Stimulated activated naive CD4-positive, alpha-beta T cell (primary cell): ENCODE measurements at places on chromosomes 2 and 18.

- no peak for DNase-seq
Observed at GRCh38 chr2:168136392-168136977, 110.9 kb downstream of the STK39 start.

DNA sequence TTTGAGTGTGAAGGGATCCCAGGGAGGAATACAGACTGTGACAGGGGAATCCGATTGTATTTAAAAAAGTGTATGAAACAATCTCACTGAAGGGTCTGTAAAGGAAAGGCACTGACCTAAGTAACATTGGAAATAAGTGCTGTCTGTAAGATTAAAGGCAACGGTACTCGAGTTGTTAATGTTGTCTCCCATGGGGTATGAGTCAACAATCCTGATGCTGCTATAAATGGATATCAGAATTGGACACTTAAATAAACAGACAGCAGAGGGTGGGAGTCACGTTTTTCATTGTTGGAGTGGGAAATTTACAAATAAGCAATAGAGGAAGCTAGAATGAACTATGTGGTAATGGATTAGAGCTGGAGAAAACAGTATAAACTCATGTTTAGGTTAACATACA lies 452.4 kb upstream of the RGPD4 start:
- no peak for DNase-seq

- DNase-seq = no peak
Observed at GRCh38 chr18:24023185-24023814, 8.7 kb downstream of the TTC39C start.

GRCh38 chr2:122530814-122531213 lies 775.4 kb downstream of the TSN start:
- DNase-seq = no peak

DNA sequence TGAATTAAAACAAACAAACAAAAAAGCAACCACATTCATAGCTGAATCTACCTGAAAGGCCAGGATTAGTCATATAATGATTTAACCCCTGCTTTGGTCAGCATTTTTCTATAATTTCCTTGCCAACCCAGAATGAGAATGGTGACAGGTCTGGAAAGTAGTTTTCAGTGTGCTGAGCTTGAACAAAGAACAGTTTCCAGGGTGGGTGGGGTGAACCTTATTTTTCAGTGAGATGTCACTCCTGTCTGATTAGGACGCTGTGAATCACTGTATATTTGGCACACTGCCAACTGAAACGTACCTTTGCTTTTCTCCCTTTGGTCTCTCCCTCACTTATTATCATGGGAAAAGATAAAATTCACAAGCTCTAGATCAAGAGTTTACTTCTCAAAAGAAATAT lies 35.0 kb upstream of the DSC1 start:
- DNase-seq = no peak

DNA sequence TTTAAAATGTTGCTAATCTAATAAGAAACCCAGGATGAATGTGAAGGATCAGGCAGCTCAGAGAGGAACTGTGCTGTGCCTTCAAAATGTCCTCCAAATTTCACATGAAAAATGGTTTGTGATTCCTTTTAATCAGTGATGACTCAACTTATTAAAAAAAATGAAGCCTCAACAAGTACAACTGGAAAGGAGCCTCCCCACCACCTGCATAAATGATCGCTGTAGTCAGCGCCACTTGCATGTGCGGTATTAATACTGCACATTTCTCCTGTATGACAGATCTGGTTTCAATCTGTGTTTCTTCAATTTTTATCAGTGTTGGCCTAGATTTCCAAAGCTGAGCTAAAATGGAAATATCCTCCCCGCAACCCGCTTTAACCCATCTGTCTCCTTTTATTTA lies 115.0 kb upstream of the TMEM200C start:
- DNase-seq = no peak

- no peak for DNase-seq
Observed at GRCh38 chr2:74985978-74986609, 27.7 kb downstream of the POLE4 start.

- DNase-seq = no peak
Observed at GRCh38 chr2:177909962-177910361, 162.6 kb downstream of the PDE11A start.

- no peak for DNase-seq
Observed at GRCh38 chr18:65415098-65415497, 335.7 kb upstream of the CDH7 start.

GRCh38 chr18:9665314-9665713 lies 42.8 kb upstream of the RAB31 start:
- DNase-seq = no peak

GRCh38 chr2:8535821-8536685 lies 145.8 kb upstream of the ID2 start:
- no peak for DNase-seq

GRCh38 chr2:232626584-232626983 lies 6.8 kb upstream of the EFHD1 start:
- DNase-seq = no peak

GRCh38 chr18:76056471-76057110 lies 438.5 kb downstream of the ZNF516 start:
- DNase-seq = no peak

- DNase-seq = no peak
Observed at GRCh38 chr2:88329815-88330603, 122.5 kb downstream of the FOXI3 start.

DNA sequence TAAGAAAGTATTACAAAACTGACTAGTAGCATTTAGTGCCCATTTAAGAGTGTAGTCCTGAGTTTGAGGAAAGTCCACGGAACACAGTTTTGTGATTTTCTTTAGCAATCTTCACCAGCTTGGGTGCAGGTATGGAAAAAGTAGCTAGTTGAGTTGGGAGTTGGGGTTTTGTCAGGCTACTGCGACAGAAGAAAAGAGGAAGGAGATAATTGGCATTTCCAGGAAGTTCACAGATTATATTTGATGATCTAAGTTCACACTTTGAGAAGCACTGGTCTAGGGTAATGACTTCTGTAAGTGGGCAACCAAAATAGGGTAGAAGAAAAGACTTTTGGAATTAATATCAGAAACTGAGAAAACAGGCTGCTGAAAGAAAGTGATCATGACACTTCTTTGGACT lies 52.1 kb downstream of the VIL1 start:
- no peak for DNase-seq

GRCh38 chr2:54895730-54896129 lies 154.5 kb downstream of the RTN4 start:
- DNase-seq = no peak

DNA sequence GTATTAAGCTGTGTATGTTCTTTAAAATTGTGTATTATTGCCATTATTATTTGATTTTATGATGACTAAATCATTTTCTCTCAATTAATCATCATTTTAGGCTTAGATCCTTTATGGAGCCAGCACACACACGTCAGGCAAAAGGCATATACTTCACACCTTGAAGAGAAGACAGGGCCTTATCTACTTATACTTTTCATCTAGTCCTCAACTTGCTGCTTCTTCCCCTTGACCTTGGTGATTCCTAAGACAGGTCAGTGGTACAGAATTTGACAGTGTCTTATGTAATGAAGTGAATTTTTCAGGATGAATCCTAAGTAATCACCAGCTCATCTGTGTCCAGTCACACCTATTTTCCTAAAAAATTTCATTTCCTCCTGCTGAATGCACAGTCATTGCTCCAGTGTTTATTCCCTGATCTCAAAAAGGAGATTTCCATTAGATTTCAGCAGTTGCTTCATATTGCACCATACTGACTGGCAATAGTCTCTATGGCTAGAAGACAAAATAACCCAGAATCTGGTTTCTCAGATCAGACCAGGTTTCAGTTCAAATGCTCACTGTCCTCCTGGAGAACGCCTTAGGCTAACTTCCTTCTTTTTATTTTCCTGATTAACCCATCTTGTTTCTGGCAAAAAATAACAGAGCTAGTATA lies 235.7 kb downstream of the PTH2R start:
- DNase-seq = no peak

GRCh38 chr2:24912986-24913385 lies 7.1 kb downstream of the ADCY3 start:
- no peak for DNase-seq

DNA sequence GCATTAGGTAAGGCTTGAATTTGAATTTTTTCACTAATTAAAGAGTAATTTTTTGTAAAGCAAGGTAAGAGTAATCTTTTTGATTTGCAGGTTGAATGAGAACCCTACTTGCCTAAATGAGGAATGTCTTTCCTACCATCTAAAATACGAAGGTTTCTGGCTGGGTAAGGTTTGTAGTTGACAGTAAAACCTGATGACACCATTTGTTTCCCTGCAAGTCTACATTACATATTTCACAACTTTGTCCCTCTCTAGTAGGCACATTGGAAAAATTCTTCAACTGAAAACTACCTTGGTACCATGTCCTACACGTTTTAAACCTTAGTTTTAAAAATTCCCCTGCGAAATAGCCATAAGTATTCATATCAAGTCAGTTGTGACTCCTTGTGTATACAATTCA lies 9.4 kb downstream of the HNRNPA3 start:
- no peak for DNase-seq

DNA sequence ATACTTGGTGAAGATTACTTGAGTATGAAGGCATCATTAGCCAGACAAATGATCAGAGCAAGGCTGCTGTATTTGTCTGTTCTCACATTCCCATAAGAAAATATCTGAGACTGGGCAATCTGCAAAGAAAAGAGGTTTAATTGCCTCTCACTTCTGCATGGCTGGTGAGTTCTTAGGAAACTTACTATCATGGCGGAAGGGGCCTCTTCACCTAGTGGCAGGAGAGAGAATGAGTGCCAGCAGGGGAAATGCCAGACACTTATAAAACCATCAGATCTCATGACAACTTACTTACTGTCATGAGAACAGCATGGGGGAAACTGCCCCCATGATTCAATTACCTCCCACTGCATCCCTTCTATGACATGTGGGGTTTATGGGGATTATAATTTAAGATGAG lies 452.3 kb downstream of the GALR1 start:
- DNase-seq = no peak

GRCh38 chr2:230757476-230757875 lies 44.8 kb downstream of the CAB39 start:
- DNase-seq = no peak
